ENCODE measurements at places on chromosomes 5 and 9.

GRCh38 chr5:61055434-61056006 lies 106.7 kb downstream of the SMIM15 start:
- DNase-seq = peak; percentile 42

DNA sequence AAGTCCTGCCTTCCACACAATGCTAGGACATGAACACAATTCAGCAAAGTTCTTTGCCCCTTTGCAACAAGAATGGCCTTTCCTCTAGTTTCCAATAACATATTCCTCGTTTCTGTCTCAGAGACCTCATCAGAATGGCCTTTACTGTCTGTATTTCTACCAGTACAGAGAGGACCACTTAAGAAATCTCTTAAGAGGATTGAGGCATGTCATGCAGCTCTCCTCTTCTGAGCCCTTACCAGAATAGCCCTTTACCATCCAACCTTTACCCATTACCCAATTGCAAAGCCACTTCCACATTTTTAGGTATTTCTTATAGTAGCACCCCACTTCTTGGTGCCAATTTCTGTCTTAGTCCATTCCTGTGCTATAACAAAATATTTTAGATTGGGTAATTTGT lies 20.3 kb downstream of the TNPO1 start:
- no peak for DNase-seq

- no peak for DNase-seq
Observed at GRCh38 chr5:41507501-41507900, 2.9 kb downstream of the PLCXD3 start.

GRCh38 chr5:84274585-84275468 lies 109.9 kb downstream of the EDIL3 start:
- DNase-seq = no peak

GRCh38 chr5:124718380-124718789 lies 28.1 kb downstream of the ZNF608 start:
- DNase-seq = no peak

- no peak for DNase-seq
Observed at GRCh38 chr5:148186248-148187003, 16.4 kb upstream of the SPINK6 start.

GRCh38 chr9:109274884-109275730 lies 45.8 kb downstream of the EPB41L4B start:
- DNase-seq = no peak

GRCh38 chr9:98540476-98540875 lies 168.3 kb downstream of the GABBR2 start:
- no peak for DNase-seq

GRCh38 chr5:156221816-156222215 lies 105.1 kb upstream of the SGCD start:
- DNase-seq = no peak

DNA sequence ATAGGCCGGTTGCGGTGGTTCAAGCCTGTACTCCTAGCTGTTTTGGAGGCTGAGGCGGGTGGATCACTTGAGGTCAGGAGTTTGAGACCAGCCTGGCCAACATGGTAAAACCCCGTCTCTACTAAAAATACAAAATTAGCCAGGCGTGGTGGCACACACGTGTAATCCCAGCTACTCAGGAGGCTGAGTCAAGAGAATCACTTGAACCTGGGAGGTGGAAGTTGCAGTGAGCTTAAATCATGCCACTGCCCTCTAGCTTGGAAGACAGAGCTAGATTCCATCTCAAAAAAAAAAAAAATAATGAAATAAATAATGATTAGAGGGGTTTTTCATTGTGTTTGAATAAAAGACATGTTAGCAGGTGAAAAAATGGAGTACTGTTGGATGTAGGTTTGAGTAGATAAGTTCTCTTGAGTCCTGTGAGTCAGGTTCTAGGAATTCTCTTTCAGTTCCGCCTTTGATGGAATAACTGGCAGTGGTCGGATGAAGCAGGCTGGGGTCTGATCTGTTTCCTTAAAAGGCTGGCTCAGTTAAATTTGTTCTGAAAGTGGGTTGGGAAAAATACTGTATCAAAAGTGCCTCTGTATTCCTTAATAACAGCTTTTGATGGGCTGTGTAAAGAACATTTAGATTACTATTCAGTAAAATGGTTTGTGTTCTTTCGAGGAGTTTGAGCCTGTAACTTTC lies 73.2 kb downstream of the AOPEP start:
- DNase-seq = peak; percentile 45

- DNase-seq = no peak
Observed at GRCh38 chr5:30698217-30698616, 495.3 kb upstream of the CDH6 start.

- DNase-seq = no peak
Observed at GRCh38 chr5:51678330-51678729, 295.1 kb downstream of the ISL1 start.

DNA sequence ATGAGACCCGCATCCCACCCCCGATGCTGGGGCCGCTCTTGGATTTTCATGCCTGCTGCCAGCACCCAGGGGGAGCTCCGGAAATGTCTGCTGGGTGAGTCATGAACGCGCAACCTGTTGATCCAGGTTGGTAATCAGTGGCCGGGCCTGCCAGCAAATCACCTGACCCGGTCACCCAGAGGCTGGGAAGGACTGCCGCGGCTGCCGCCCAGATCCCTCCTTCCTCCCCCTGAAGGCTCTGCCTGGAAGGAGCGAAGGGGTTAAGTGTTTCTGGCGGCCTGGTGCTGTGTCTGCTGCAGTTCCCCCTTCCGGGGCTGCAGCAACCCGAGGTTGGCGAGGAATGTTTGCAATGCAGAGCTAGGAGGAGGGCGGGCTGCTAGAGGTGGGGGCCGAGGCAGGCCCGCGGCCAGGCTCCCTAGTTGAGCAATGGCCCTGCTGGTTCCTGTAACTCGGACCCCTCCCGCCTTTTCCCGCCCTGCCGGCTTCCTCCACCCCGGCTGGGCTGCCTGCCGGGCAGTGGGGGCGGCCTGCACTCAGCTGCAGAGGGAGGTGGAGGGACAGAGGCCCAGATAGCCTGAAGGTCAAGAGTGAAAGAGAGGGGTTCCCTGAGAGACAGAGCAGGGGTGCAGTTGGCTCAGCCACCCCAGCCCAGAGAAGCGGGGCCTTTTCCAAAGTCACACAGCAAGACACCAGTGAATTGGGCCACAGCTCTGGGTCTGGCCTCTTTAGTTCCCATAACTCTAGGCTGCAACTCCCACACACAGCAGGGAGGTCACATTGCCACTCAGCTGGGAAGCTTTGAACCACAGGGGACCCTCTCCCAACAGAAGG lies 156.3 kb upstream of the IER5L start:
- peak; percentile 99 for DNase-seq

DNA sequence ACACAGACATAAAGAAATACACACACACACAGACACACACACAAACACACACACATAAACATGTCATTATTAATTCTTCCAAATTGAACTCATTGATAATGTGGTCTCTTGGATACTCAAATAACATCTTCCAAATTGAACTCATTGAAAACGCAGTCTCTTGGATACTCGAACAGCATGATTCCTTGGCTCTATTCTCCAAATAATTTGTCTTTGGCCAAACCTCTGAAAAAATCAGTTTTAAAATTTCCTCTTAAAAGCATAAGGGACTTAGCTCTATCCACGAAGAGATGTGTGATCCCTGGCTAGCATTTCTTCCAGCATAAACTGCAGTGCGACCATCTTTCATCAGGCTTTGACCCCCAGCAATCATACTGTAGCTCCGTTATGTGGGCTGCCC lies 296.6 kb downstream of the IRX2 start:
- no peak for DNase-seq

- no peak for DNase-seq
Observed at GRCh38 chr5:95934207-95934804, 27.3 kb downstream of the ELL2 start.

DNA sequence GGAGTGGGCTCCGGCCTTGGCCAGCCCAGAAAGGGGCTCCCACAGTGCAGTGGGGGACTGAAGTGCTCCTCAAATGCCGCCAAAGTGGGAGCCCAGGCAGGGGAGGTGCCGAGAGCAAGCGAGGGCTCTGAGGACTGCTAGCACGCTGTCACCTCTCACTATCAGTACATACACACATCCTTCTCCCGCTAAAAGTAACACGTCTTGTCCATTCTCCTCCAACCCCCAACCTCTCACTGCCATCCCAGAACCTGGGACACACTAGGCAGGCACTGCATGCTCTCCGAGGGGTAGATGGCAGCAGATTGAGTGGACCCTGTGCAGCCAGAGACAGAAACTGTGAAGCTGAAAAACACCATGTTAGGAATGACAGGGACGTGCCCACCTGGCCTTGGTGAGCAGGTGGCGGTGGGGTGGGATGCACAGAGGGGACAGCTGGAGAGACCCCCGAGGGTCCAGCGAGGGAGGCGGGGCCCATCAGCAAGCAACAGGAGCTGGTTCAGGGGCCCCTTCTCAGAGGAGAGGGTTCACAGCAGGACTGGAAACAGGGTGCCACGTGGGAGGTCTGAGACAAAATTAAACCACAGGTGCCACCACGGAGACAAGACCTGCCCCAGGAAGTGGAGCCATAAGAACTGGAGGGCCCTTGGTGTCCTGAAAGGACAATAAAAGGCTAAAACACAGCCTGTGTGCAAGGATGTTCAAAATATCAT lies 16.9 kb downstream of the SEMA4D start:
- DNase-seq = no peak

- DNase-seq = no peak
Observed at GRCh38 chr5:32845171-32845570, 134.1 kb downstream of the NPR3 start.

GRCh38 chr9:134442085-134442474 lies 115.8 kb downstream of the RXRA start:
- DNase-seq = no peak

GRCh38 chr9:115717298-115717697 lies 436.3 kb upstream of the PAPPA start:
- no peak for DNase-seq

- DNase-seq = no peak
Observed at GRCh38 chr9:14383294-14383693, 69.4 kb upstream of the NFIB start.

DNA sequence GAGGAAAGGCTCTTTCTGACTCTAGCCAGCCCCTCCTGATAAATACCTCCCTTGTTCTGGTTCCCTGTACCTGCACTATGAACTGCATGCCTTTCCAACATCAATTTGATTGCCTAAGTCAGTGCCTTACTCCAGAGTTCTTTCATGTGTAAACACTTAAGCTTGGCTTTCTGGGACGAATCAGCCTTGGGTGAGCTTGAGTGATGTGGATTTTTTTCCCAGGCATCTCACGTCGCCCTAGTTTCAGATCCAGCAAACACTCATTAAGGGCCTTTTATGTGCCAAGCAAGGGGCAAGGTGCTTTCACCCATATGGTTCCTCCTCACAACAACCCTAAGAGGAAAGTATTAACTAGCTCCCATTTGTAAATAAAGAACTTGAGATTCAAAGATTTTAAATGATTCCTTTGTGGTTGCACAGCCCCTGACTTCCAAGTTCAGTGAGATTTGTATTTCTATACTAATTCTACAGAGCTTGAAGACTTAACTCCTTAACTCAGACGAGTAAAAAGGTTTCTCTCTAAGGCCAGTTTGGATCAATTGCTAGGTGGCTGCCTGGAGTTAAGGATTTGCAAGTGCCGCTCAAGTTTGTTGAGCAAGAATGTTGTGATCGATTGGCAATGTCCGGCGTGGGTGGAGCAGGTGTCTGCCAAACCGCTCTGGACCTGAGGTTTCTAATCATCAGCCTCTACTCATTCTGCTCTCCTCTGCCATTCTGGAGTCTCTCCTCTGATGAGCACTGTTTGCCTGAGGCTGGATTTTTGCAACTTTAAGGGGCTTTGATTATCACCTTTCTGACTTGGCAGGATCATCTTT lies 20.2 kb upstream of the TJP2 start:
- no peak for DNase-seq

- DNase-seq = no peak
Observed at GRCh38 chr5:27876071-27876470, 837.7 kb upstream of the CDH9 start.

DNA sequence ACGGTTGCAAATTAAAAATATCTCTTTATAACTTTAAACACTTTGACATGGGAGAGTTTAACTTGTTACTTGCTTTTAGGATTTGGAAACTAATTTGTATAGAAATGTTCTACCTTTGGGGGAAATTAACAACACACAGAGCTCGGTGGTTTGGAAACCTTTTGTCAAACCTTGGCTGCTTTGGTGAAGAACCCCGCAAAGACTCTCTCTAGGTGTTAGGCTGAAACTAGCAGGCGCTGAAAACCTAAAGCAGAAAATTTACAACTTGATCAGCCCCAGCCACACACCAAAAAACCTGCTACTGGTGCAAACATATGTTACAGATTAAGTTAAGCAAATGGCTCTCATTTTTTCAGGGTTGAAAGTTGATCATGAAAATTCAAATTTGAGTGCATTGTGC lies 25.8 kb downstream of the NR2F1 start:
- DNase-seq = no peak

DNA sequence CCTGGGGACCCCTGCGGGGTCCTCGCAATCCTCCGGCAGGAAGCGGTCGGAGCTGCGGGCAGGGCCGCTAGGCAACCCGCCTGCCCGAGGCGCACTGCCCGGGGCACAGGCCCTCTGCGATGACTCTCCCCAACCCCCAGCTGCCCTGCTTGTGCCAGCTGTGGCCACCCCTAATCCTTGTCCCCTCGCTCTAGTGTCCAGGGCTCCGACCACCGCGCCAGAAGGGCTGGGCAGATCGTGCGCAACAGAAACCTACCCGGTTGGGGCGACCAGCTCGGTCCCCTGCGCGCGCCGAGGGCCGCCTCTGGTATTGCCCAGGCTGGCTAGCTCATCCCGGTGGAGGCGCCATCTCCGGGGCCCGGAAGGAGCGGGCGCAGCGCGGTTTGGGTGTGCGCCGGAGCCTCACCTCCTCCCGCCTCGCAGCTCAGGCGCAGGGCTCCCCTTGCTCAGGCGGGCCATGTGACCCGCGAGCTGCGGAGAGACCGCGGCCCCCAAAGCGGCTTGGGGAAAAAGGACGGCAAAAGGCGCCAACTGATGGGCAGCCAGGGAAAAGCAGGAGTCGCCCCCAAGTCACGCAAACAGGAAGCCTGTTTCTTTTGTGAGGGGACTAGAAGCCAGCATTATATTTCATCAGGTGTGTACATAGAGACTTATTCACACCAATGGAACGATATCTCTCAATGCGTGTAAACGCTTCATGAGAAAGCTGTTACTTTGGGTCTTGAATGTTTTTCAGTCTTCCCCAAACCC lies 46.8 kb upstream of the RNF20 start:
- no peak for DNase-seq

GRCh38 chr9:27377147-27377807 lies 80.3 kb upstream of the EQTN start:
- DNase-seq = no peak

DNA sequence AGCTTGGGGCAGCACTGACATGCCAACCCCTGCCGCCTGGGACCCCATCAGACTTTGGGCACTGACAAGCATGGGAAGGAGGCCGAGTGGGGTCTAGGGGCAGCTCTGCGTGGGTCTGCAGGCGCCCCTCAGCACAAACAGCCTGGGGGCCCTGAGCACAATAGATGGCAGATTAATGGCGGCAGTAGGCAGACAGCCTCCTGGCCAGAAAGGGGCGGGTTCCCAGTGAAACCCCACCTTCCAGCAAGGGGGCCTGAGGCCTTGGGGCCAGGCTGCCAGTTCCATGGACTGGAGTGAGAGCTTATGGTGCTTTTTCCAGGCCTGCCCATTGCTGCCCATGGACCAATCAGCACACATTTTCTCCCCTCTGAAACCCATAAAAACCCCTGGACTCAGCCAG lies 2031.2 kb downstream of the EFNA5 start:
- DNase-seq = no peak

- no peak for DNase-seq
Observed at GRCh38 chr5:141806626-141807025, 71.6 kb downstream of the PCDH1 start.

All from PC-9 (cell line).